Astrocyte of the spinal cord (primary cell): ENCODE measurements at places on chromosomes 16 and 17.

- no peak for DNase-seq
Observed at GRCh38 chr17:80445726-80446110, 30.7 kb downstream of the NPTX1 start.

- DNase-seq, result no peak
Observed at GRCh38 chr17:56676810-56677209, 83.3 kb downstream of the NOG start.

- no peak for DNase-seq
Observed at GRCh38 chr17:50353600-50354195, 7.8 kb downstream of the XYLT2 start.

DNA sequence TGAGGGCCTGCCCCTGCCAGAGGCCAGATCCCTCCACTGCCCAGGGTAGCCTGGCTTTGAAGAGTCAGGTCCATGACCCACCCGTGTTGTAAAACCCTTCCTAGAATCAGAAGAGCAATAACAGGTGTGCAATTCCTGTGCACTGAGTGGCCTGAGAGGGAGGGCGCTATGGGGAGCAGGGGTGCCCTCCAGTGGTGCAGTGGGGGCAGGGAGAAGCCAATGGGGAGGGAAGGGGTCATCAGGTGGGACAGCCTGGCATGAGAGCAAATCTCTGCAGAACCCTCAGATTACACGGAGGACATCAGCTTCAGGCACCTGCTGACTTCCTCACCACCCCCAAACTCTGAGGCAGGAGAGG, 72.9 kb upstream of the ZNF469 start:
- DNase-seq, result no peak

DNA sequence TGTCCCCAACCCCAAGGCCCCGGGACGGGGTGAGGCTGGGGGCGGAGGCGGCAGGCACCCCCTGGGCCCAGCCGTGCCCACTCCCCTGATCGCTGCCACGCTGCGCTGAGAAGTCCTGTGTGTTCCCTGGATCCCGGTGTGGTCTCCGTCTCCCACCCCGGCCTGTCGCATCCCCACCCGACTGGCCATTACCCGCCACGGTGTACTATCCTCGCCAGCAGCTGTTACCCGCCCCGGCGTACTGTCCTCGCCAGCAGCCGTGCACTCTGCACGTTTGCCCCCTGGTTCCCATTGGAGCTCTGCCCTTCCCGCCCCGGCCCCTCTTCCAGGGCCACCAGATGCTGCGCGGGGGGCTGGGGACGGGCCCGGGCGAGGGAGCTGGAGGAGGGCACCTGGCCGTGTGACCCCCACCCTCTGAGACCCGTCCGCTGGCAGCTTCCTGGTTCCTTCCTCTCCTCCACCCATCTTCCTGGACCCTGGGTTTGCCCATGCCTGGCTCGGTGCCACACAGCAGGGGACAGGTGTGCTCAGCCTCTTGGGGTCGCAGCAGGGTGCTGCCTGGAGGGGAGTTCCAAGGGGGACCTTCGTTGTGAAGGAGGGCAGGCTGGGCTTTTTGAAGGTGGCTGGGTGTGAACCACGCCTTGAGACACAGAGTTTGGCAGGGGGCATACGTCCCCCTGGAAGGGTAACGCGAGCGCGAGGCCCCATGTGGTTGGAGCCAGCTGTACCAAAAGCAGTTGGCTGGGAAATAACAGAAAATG, 19.7 kb downstream of the BAHCC1 start:
- DNase-seq, result no peak

DNA sequence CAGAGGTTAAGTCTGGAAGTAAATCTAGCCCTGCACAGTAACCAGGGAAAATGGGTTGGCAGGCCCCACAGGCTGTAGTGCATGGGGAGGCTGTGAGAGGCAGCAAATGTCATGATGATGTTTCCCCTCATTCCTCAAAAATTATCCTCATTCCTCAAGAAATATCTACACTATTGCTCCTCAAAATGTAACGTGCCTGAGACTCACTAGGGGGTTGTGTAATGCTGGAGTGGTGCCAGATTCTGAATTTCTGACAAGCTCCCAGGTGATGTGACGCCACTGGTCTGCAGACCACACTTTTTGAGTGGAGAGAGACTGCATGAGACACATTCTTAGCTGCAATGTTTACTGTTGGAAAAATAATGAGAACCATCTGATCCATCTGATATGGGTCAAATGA, 1.2 kb upstream of the MPP3 start:
- DNase-seq, result no peak

- no peak for DNase-seq
Observed at GRCh38 chr16:15658149-15658548, 8.1 kb downstream of the NDE1 start.

DNA sequence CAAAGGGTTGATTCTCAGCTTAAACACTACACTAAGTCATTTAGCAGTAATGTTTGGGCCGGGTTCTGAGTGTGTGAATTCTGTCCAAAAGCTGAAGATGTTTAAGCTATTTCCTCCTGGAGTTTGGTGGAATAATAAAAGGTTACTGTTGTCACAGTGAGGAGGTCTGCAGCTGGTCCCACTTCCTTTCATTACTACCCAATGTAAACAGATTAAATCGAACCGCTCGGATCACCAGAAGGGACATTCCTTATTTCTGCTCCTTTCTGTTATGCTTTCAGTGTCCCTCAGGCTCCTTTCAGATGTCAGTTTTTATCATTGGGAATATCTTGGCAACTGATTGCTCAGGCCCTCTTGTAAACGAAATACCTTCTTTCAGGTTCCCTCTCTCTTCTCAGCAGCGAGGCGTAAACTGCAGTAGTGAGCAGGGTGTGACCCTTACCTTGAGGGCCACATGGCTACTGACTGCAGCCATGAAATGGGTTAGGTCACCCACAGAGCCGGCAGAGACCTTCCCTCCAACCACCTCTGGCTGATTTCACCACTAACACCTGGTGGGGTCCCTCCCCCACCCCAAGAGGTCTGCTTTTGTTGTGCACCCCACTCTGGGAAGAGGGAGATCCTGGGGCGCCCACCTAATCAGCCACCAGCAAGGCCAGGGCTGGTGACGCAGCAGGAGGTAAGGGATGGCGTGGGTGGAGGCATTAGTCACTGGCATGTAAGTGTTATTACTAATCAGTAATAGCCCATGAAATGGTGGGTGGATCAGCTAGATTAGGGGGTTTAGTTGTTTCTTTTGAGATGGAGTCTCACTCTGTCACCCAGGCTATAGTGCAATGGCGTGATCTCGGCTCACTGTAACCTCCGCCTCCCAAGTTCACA, 117.6 kb downstream of the VPS53 start:
- peak; percentile 73 for DNase-seq
